ENCODE measurements at places on chromosomes 5 and 9.
A peak's percentile ranks its signal among the peaks of the same experiment; 100 is the strongest.

GRCh38 chr9:13755551-13755950, 476.1 kb upstream of the MPDZ start:
- peak; percentile 5 for DNase-seq

GRCh38 chr5:157214861-157215513, 34.3 kb downstream of the ITK start:
- no peak for DNase-seq

DNA sequence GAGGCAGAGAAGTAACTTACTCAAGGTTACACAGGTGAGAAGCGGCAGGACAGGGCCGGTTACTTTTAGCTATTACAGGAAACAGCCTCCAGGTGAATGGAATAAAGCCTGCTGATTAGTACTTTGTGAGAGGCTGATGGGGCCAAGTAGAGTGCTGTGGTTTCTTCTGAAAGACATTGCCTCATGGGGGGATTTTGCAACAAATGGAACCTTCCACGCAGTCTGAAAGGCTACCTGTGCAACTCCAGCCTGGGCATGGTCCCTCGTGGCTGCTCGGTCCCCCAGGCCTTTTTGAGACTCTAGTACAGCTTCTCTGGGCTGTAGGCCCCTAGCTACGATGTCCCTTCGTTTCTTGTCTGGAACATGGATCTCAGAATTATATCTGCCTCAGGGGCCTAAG, 2.0 kb downstream of the TMEM268 start:
- no peak for DNase-seq

GRCh38 chr9:133759946-133760345, 21.8 kb upstream of the SARDH start:
- no peak for DNase-seq

GRCh38 chr9:35859990-35860339, 10.2 kb downstream of the OR13J1 start:
- no peak for DNase-seq

All from GM23248 (cell line).